ENCODE measurements at places on chromosomes 6 and 20.
A peak's percentile ranks its signal among the peaks of the same experiment; 100 is the strongest.

GRCh38 chr6:143038833-143039232, 21.9 kb upstream of the AIG1 start:
- no peak for DNase-seq

GRCh38 chr6:70369332-70369950, 43.9 kb upstream of the FAM135A start:
- DNase-seq, result peak; percentile 47

GRCh38 chr20:8291873-8292272, 159.8 kb downstream of the PLCB1 start:
- no peak for DNase-seq

DNA sequence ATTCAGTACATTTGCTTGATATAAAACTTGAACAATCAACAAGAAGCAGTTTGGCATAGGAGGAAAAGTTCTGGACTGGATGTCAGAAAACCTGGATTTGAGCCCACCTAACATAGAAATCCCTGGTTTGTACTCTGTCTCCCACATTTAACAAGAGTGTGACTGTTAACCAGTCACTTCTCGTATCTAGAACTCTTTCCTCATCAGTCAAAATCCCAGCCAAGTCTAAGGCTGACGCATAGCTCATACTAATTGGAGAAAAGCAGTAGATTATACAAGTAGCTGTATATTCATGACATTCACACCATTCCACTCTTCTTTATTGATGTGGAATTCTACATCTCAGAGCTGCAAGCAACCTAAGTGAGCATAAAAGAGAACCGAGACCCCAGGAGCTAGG, 222.7 kb downstream of the PHACTR1 start:
- no peak for DNase-seq

- no peak for DNase-seq
Measured at GRCh38 chr6:139927236-139927635, 552.8 kb upstream of the CITED2 start.

DNA sequence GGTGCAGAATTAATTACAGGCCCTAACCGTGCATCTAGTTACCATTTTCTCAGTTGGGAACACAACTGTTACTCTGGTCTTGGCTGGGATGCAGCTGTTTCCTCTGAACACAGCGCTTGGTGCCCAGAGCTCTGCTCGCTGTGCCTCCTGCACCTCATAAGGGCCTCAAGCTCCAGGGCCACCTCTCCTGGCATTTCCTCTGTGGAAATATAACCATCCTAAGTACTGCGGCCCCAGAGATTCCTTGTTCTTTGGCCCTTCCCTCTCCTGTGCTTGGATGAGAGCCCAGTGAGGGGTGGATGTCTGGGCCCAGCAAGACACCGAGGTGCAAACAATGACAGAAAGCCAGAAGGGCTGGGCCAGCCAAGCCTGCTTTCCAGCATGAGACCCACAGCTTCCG, 169.9 kb upstream of the CST7 start:
- DNase-seq, result no peak

DNA sequence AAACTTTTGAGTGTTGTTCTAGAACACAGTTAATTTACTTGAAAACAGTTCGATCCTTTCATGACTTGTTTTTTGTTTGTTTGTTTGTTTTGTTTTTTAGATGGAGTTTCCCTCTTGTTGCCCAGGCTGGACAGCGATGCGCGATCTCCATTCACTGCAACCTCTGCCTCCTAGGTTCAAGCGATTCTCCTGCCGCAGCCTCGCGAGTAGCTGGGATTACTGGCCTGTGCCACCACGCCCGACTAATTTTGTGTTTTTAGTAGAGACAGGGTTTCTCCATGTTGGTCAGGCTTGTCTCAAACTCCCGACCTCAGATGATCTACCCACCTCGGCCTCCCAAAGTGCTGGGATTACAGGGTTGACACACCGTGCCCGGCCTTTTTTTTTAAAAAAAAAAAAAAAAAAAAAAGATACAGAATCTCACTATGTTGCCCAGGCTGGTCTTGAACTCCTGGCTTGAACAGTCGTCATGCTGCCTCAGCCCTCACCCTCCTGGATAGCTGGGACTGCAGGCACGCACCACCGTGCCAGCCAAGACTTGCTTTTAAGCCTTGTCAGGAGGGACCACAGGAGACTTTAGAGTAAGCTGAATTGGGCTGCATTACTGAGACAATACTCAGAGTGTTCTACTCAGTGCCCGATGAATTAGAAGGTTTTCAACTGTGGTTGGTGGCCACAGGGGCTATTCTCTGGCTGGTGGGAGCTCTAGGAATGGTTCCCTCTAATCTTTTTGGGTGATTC, 76.7 kb upstream of the SLC22A16 start:
- DNase-seq, result no peak

GRCh38 chr6:89042664-89043063, 37.9 kb upstream of the PNRC1 start:
- DNase-seq, result no peak

DNA sequence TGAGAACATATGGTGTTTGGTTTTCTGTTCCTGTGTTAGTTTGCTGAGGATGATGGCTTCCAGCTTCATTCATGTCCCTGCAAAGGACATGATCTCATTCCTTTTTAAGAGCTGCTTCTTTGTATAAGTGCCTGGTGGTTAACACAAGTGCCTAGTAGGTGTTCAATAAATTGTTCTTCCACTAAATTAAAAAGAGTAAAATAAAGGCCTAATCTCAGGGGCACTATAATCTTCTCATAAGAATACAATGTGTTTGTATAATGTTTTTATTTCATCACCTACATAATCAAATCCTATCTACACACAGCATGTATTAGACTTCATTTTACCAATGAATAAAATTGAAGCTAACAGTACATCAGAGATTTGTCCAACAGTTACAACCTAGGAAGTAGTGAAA, 252.7 kb downstream of the KHDC1L start:
- no peak for DNase-seq

DNA sequence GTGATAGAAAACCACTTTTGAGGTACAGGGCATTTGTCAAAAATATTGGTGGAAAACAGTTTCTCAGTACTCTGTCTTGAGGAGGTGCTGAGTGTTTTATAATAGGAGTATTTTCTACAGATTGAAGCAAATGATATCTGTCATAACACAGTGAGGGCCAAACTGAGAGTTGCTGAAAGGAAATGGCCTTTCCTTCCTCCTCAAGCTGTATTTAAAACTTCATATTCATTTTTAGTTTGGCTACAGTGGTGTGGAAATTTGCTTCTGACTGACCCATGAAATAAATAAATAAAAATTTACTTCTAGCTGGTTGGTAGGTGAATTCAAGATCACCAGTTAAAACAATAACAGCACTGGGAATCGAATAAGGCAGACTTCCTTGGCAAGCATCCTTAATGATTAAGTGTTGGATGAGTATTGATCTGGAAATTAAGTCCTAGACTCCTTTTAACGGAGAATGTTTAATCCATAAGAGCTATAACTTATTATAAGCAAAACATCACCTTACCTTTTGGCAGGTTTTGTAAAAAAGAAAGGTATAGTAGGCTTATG, 828.6 kb upstream of the CITED2 start:
- DNase-seq, result no peak

Data from stimulated activated CD4-positive, alpha-beta T cell treated with anti-CD3 and anti-CD28 coated beads, Interleukin-1b, Interleukin-23, amount 100 ng/mL, for 1 hour (primary cell).